CD4-positive, alpha-beta T cell treated with Interleukin-6 at 100 ng/mL for 8 hours (primary cell): ENCODE measurements at places on chromosomes 5 and 9.

GRCh38 chr9:121987314-121987713 is 105.8 kb downstream of the TTLL11 start:
- no peak for DNase-seq

GRCh38 chr9:15867988-15868387 is 315.1 kb downstream of the CCDC171 start:
- DNase-seq: no peak

GRCh38 chr5:144487761-144488160 is 317.1 kb downstream of the KCTD16 start:
- DNase-seq: no peak

DNA sequence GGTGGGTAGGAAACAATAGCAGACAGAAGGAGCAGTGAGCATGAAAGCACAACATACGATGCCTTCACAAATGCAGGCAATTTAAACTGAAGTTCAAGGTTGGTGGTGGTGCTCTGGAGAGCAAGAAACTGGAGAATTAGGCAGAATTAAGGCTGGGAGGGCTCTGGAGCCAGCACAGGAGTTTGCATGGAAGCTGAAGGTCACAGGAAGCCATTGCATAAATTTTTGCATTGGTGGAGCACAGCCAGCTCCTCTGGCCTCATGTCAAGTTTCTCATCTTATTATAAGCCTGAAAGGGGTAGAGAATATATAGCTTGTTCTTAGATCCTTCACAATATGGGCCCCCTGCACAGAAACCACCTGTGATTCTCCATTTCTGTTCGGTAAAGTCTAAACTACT is 207.4 kb downstream of the PAPPA start:
- DNase-seq: no peak

DNA sequence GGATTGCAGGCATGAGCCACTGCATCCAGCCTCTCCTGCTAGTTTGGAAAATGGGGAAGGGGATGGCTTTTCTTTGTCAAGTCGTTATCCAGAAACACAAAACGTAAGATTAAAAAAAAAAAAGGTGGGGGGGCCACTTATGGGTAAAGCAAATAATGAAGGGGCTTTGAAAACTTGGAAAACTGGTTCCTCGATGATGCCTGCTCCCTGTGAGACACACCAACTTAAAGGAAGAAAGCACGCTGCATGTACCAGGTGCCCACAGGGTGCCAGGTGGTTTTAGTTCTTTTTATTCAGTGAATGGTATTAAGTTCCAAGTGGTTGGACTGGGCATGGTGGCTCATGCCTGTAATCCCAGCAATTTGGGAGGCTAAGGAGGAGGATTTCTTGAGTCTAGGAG is 170.1 kb downstream of the GOLPH3 start:
- DNase-seq: no peak

DNA sequence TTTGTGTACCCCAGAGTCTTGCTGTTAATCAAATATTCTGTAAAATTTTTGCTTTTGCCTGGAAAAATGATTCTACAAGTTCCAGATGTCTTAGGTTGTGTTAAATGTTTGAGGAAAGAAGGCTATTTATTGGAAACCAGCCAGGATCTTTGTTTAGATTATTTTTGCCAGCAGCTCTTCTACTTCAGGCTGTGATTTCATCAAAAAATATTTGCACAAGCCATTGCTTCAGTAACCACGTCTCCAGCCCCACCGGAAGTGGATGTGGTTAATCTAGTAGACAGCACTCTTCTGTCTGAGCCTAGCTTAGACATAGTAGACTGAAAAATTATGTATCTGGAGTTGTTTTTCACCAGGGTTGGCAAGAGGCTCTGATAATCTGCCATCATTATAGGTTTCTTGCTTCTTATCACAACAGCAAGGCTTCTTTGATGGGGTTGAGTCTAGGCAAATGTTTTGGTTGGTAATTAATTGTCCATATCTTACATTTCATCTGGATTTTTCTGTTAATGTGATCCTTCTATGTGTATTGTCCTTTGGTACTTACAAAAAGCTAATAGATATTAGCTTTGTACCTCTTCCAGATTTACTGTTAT is 17.1 kb downstream of the KCTD16 start:
- DNase-seq: peak; percentile 88

GRCh38 chr5:123659011-123659410 is 147.0 kb downstream of the CSNK1G3 start:
- DNase-seq: no peak

DNA sequence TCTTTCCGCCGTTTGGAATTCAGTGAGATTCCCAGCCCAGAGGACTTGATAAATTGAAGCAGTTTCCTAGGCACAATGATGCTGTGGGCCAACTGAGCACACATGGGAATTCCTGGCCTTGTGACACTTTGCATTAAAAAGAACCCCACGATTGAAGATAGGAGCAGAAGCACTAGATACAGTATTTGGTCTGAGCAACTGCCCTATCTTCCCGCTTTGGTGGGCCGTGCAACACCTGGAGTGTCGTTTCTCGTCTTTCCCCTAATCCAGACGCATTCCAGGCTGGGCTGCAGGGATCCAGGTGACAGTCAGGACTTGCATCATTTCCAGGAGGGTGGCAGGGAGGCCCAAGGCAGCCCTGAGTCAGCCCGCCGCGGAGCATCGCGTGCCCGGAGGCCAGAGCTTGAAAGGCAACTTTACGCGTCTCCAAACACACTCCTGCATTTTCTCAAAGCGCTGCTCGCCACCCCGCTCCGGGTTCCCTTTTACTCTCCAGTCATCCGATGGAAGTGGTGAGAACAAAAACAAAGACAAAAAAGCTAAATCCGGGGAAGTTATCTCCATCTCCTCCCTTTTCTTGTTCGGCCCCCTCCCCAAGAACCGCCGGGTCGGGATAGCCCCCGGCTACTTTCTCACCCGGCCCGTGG is 753 bp upstream of the STC2 start:
- no peak for DNase-seq

DNA sequence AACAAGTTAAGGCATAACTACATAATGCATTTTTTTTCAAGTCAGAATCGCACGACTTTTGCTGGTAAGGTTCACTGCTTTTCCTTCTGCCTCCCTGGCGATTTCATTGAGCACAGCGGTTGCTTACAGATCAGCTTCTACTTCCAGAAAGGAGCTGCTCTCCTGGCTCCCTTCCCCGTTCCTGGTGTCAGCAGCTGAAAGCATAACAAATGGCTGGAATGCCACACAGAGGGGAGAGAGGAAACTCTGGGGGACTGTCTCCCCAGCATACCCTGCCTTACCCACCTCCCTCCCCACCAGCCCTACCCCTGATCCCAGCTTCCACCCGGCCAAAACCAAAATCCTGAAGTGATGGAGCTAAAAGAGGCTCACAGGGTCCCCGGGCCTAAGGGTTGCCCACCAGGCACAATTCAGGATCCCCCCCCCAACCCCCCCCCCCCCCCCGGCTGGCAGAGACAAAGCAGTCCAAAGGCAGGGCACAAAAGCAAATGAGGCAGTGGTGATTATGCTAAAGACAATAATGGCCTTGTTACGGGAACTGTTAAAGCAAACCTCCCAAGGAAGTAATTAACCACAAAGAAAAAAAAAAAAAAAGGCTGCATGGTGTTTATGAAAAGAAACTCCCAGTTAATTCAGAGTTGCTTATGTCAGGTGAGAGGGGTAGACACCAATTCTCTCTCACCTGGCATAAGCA is 126.1 kb upstream of the WWC1 start:
- no peak for DNase-seq

DNA sequence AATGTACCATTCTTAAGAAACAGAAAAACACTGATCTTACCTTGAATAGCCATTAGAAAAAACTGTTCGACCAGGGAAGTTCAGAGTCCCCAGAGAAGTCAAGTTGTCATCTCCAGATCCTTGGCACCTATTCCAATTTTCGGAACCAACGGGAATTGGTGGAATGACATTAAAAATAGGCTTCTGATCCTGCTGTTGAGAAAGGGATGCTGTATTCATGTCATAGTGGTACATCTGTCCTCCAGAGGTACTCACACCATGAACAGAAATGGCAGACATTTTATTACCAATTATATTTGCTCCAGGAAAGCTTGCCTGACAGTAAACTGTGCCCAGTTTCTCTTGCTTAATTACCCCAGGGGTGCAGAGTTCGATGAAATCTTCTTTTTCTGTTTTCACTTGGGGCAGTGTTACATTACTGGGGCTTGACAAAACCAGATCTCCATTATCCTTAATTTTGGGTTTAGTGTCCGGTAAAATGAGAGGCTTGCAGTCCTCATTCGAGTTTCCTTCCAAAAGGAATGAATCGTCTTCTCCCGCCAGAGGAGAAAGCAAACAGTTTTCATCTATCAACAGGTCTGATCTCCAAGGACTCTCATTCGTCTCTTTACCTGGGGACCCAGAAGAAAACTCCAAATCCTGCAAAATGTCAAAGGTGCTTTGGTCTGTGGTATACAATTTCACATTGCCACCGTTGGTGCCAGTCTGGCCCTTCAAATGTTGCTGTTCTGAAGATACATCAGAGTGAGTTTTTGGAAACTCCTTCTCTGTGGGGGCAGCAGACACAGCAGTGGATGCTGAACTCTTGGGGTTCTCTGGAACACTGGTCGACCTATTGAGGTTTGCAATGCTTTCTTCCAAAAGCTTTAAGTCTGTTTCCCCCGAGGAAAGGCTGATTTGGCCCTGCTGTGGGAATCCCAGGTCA is 3.6 kb downstream of the NR3C1 start:
- DNase-seq: no peak

GRCh38 chr9:89405826-89406225 is 87.5 kb downstream of the SECISBP2 start:
- DNase-seq: no peak

DNA sequence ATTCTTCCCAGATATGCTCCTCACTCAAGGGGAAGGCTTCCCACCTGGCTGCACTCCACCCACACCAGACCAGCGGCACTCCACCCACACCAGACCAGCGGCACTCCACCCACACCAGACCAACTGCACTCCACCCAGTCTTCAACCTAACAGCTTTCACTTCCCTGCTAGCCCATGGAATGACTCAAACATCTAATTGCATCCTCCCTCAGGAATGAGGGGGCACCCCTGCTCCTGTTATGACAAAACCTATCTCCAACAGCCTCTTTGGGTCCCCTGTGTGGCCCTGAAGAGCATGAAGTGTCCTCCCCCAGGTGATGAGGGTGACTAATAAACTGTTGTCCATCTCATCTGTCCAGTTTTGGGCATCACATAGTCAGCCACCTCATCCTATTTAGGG is 556.6 kb upstream of the TUSC1 start:
- no peak for DNase-seq

DNA sequence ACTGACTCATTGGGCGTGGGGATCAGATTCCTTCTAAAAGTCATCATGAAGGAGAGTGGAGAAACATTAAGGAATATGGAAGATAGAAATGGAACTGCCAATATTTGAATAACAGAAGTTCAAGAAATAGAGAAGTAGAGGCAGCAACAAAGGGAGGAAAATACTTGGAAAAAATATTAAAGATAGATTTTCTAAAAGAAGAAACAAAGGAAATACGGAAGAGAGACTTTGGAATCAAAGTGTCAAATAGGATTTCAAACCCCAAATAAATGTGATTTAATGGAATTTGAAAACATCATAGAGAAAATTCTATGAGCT is 605.1 kb upstream of the KLF4 start:
- DNase-seq: no peak

- DNase-seq: peak; percentile 43
Observed at GRCh38 chr5:109849478-109850088, 159.9 kb downstream of the MAN2A1 start.

DNA sequence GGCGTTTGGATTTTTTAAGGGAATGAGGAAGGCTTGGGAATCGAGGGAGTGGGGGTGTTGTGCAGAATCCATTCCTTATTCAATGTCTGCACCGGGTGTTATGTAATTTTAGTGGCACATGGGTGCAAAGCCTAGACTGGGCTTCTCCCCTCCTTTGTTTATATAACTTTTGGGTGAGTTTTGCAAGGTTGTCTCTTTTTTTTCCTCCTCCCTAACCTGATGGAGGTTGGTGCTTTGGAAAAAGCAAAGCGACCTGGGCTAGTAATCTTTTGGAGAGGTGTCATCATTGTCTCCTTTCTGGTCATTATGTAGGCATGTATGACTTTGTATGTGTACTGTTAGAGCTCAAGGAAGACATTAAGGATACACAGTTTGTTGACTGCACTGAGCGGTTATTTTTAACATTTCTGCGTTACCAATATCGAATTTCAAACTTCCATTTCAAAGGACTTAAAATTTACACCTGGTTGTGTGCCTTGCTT is 3.1 kb downstream of the SMARCA2 start:
- no peak for DNase-seq

- DNase-seq: no peak
Observed at GRCh38 chr9:16601991-16602390, 268.5 kb downstream of the BNC2 start.

GRCh38 chr9:113319054-113319453 is 15.9 kb upstream of the RNF183 start:
- no peak for DNase-seq

GRCh38 chr9:136975644-136976043 is 1.7 kb upstream of the PTGDS start:
- DNase-seq: no peak

DNA sequence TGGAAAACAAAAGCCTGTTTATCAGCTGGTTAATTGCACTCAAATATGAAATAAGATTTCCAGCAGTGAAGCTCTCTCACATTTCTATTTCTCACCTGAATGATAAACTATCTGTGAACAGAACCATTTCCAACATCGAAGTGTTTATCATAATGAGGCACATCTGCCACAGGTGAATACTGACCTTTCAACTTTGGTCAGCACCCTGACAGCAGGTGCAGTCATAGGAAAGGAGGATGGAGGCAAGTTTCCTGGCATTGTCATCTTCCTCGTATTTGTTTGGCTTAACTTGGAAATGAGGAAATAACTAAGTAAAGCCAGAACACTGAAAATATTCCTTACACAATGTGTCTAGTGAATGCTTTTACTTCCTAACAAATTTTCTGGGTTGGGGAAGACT is 716.4 kb downstream of the NR2F1-AS1 start:
- DNase-seq: no peak

- no peak for DNase-seq
Observed at GRCh38 chr5:152711801-152712388, 306.8 kb upstream of the NMUR2 start.

DNA sequence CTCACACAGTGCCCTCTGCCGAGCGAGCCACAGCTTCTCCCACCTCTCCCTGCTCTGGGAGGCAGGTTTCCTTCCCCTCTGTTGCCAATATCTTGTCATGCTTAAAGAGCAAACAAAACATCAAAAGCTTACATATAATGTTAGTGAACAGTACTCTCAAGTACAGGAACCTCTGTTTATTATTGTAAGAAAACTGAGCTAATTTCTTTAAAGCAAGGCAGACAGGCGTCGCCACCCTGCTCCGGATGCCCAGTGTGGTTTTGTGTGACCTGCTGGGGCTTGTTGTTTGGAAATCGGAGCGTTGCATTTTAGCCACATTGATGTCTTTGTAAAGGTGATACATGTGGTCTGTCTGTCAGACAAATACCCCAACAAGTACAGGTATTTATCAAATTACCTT is 401.4 kb upstream of the IRX1 start:
- DNase-seq: no peak

GRCh38 chr5:51194671-51195070 is 188.6 kb upstream of the ISL1 start:
- no peak for DNase-seq

GRCh38 chr5:136482206-136482605 is 116.9 kb upstream of the TRPC7 start:
- DNase-seq: no peak
